Cortex of kidney (tissue), 1 donor: ENCODE measurements at places on chromosomes 5 and 9.

GRCh38 chr9:131618071-131618479 lies 72.8 kb downstream of the PRRT1B start:
- no peak for DNase-seq

DNA sequence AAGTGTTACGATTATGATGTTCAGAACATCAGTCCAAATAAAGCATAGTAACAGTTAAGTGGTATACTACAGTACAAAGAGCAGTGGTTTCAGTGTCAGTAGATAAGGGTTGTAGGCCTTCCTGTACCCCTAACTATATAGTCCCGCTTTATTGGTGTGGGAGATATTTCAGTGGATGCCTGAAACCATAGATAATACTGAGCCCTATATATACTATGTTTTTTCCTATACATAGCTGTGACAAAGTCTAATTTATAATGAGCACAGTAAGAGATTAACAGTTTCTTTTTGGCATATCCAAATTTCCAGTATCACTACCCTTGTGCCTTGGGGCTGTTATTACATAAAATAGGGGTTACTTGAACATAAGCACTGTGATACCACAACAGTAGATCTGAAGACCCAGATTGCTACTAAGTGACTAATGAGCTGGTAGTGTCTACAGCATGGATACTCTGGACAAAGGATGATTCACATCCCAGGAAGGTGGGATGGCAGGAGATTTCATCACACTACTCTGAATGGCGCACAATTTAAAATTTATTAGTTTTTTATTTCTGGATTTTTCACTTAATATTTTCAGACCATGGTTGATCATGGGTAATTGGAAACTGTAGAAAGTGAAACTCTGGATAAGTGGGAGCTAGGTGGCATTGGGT lies 119.3 kb downstream of the RPS23 start:
- no peak for DNase-seq

DNA sequence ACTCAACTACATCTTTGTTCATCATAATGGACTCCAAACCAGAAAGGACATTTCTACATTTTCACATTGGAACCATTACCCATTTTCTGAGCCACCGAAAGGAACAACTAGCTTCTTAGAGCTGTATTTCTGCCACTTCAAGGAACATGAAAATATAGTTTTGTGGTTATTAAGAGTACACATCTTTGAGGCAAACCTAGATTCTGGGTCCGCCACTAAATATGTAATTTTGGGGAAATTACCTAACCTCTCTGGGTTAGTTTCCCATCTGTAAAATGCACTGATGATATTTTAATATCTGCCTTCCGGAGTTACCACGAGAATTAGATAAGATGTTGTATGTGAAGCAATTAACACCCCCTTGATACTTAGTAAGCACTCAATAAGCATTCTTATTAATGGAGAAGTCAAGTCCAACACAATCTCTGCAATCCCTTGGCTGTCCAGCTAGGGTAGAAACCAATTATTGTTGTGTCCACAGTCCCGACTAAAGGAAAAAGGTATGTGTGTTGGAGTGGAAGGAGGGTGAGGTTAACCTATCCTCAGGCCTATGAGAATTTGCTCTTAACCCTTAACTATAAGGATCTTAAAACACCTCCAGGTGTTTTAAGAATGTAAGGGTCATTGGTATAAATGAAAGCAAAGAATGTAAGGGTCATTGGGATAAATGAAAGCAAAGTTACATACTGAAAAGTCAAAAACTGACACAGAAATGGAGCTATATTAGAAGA lies 94.0 kb upstream of the PTGER4 start:
- no peak for DNase-seq

GRCh38 chr9:2269778-2270177 lies 254.6 kb downstream of the SMARCA2 start:
- no peak for DNase-seq

DNA sequence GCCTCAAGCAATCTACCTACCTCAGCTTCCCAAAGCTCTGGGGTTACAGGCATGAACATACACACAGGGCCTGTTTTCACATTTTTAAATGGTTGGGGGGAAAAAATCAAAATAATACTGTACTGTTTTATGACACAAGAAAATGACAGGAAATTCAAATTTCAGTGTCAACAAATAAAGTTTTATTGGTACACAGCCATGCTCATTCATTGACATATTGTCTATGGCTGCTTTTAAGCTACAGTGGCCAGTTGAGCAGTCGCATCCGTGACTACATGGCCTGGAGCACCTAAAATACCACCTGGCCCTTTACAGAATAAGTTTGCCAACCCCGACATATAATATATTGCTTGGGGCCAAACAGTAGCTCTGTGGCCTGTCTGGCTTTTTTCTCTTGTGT lies 56.4 kb upstream of the GGTA1 start:
- no peak for DNase-seq

DNA sequence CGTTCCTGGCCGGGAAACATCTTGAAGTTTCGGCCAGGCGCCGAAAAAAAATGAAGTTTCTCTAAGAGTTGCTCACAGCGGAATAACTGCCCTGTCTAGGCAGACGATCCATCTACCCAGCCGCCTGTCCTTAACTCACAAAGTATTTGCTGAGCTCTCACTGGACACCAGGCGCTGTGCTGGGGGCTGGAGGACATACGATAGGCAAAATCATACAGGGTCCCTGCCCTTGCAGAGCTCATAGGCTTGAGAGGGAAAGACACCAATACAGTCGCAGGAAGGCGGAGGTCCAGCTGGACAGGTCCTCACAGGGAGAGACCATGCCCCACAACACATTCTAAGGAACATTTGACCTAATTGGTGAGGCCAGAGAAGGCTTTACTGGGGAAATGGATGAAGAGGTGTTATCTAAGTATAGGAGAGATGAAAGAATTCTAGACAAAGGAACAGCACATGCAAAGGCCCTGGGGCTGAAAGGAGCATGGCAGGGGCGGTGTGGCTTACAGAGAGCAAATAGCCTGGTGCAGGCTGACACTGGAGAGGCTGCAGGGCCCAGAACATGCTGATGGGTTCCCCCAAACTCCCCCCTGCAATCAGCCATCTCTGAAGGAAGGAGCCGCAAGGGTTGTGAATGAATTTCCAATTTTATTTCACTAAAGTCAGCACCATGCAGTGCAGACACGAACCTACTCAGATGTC lies 2.0 kb upstream of the MXD3 start:
- no peak for DNase-seq

- no peak for DNase-seq
Measured at GRCh38 chr5:88090506-88090905, 178.1 kb downstream of the TMEM161B start.
